ENCODE measurements at places on chromosomes 7 and 10.

DNA sequence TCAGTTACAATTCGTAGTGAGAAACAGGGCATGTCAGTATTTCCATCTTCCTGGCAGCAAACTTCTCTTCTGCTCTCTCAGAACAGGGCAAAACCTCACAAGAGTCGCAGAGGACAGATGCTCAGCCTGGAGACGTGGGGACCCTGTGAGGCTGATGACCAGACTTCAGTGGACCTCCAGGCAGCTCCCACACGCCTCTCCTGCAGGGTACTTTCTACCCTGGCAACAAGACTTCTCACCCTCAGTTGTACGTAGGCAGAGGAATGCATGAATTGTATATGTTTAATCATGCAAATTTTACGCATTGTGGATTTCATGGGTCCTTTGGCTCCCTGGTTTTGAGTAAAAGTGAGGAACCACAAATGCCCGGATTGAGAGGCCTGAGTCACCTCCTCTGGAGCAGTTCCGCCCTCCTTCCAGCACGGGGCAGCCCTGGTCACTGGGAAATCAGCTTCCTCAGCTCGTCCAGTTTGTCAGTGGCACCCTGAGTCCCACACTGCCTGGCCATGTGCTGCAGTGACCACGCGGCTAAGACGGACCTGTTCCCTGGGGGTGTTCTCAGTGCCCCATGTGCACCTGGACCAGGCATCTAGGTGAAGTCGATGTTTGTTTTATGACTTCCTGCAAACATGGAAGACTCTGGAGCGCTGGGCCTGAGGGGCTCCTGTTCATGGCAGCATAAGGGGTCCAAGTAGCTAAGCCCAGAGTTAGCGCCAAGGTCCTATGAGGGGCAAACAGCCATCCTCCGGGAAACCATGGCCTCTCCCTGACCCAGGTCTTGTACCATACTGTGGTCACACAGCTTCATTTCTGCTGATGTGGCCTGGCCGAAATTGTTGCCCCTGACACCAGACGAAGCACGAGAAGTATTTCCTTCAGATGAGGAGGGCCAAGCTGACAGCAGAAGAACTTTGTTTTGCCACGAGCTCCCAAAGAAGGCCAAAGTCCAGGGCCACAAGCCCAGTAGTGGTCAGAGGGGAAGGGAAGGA lies 165.1 kb downstream of the TNS3 start:
- no peak for DNase-seq

DNA sequence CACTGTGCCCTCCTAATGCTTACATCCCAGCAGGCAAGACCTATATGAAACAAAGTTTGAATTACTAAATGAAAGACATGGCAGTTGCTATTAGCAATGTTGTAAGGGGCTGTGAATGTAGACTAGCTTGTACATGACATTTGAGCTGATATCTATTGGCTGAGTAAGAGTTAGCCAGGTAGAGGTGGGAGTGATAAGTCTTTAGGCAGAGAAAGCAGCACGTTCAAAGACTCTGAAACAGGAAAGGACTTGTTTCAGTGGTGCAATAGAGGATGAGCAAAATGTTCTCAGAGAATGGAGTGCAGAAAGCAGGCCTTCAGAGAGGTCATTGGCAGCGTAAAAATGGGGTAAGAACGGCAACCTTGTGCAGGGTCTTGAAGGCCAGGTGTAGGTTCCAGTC lies 687.6 kb downstream of the AUTS2 start:
- no peak for DNase-seq

DNA sequence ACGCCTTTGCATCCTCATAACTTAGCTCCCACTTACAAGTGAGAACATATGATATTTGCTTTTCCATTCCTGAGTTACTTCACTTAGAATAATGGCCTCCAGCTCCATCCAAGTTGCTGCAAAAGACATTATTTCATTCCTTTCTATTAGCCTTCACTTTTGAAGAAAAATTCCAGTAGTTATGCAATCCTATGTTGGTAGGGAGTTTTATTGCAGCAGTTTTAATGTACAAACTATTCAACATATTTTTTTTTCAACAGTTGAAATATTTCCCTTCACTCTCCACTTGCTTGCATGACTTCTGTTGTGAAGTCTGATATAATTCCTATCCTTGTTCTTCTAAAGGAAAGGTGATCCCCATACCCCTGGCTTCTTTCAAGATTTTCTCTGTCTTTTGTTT lies 27.3 kb upstream of the ARHGAP22 start:
- DNase-seq = no peak

- DNase-seq = no peak
Measured at GRCh38 chr7:121082400-121083101, 94.0 kb downstream of the CPED1 start.

DNA sequence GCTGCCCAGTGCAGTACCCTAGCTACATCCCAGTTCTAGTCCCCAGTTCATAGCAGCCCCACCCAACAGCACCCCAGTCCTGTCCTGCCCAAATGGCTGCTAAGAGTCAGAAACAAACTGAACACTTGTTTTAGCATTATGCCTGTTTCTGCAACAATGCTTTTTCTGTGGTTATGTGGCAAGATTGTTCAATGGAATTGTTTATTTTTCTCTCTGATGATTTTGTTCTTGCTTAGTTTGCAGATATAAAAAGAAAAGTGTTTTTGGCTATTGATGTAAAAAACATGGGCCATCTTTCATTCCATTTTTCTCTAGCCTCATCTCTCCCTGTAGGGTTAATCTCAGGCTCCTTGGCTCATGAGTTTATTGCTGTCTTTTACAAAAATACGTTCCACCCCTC lies 42.5 kb downstream of the LRRC4 start:
- DNase-seq = no peak

DNA sequence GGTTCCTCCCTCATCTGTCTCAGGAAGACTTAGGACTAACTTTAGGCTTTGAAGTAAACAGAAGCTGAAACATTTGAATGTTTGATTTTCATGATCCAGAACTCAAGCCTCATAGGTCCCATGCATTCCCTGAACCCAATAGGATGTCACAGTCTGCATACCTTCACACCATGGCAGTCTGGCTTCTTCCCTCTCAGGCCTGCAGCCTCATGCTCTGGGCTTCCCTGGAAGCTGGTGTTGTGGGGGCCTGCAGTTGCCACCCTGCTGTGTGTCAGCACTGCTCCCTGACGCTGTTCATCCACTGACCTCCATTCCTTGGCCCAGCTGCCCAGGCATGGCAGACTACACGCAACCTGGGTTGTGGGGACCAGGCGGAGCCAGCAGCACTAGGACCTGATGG lies 267.5 kb upstream of the KAT6B start:
- DNase-seq = no peak

GRCh38 chr10:3427347-3427746 lies 254.8 kb upstream of the PITRM1 start:
- DNase-seq = no peak

DNA sequence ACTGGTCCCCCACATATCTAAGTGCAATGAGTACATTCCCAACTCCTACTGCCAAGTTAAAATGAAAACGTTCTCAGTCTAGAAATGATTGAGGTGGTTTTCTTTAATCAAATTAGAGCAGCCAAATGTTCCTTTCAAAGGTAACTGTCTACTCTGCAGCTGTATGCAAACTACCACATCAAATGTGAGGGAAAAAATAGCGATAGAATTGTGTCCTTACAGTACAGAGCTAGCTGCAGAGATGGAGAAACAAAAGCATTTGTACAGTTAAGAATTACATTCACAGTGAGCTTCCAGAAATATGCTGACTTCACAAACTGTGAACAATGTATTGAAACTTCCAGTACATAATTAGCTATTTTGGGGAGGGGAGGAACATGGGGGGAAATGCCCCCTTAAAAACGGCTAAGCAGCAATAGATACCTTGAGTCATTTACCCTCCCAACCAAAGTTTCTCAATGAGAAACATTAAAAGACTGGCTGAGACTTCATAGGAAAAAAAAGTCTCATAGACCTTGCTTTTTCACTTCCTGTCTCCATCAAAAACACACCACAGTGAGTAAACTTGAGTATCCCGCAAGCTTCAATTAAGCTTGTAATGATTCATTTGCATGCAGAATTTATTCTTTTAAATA lies 22.9 kb downstream of the CDK6 start:
- DNase-seq = no peak

DNA sequence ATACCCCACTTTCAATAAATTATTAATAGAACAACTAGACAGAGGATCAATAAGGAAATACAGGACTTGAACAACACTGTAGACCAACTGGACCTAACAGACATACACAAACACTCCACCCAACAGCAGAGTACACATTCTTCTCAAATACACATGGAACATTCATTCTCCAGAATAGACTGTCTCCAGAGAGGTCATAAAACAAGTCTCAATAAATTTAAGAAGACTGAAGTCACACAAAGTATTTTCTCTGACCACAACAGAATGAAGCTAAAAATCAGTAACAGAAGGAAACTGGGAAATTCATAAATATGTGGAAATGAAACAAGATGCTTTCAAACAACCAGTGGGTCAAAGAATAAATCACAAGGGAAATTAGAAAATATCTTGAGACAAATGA lies 119.8 kb downstream of the SMURF1 start:
- no peak for DNase-seq

DNA sequence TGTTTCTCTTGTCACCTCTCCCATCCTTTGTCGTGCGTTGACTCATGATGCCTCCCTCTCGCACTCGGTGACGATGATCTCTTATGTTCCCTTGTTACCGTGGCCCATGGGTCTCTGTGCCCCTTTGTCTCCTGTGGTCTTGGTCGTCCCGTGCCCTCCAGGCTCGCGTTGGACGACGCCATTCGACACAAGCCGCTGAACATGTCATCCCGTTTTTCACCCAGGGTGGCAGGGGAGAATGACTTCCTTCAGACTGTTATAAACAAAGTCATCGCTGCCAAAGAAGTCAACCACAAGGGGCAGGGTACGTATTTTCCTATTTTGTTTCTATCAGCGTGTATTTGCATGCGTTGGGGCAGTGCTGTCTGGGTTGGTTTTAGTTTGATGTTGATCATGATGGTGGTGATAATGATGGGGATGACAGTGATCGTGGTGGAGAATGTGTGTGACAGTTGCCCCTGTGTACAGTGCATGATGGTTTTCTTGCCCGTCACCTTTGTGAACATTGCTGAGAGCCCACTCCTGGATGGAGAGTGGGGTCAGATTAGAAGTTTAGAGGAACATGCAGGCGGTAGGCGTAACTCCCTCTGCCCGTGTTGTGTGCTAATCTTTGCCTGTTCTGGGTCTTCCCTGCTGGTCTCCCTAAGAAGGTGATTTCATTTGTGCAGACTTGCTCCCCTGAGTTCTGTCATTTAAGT lies 107.0 kb downstream of the DOCK1 start:
- no peak for DNase-seq

- peak; percentile 37 for DNase-seq
Measured at GRCh38 chr7:142357953-142358520, 100.2 kb upstream of the PRSS58 start.

- no peak for DNase-seq
Measured at GRCh38 chr7:78198756-78199155, 400.2 kb downstream of the PHTF2 start.

DNA sequence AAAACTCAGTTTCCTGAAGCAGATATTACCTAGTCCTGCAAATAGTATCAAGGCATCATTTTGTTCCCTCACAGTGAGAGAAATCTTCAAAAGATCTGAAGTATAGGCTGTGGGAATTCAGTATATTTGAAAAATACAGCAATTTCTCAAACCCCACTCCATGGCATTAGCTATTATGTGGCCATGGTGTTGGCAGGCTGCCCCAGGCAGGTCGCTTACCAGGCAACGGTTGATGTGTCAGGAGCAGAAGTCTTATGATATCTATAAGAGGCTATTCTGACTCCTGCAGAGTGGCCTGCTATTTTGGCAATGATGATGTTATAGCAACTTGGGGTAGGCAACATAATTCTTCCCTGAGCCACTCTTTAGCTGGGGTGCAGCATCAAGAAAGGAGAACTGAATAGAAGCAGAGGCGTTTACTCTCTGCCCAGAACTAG lies 187.9 kb downstream of the PLXDC2 start:
- DNase-seq = no peak

- DNase-seq = no peak
Measured at GRCh38 chr10:75086278-75086934, 25.1 kb upstream of the SAMD8 start.

DNA sequence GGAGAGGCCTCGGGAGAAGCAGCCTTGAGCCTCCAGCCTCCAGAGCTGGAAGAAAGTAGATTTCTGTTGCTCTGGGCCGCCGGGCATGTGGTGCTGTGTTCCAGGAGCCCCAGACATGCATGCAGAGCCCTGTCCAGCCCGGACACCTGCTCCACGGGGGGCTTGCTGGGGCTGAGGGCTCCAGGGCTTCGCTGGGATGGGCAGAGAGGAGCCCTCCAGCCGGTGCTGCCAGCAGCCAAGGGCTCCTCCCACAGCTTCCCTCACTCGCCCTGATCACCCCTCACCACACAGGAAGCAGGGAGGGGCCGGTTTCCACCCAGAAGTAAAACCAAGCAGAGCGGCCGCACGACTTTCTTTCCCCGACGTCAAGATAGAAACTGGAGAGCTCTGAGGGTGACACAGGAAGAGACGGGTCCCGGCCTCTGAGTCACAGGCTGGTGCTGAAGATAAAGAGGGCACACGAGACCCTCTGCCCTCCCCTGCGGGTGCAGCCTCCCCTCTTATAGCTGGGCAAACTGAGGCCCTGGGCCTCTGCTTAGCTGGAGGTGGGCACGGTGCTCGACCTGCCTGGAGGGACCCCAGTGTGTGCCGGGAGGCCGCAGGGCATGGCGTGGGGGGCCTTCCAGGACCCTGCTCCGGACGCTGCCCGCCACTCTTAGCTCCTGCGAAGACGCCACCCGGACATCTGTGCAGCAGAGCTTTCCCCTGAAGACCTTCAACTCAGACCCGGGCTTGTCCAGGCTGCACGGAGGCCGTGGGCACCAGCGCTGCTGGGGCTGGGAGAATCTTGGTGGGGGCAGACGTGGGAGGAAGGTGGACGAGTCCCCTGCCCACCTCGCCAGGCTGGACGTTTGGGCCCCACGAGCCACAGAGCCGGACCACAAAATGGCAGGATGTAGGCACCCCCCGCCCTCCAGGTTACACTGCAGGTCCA lies 31.1 kb downstream of the ADAP1 start:
- peak; percentile 59 for DNase-seq

GRCh38 chr7:35780070-35780469 lies 20.8 kb upstream of the SEPTIN7 start:
- DNase-seq = no peak

DNA sequence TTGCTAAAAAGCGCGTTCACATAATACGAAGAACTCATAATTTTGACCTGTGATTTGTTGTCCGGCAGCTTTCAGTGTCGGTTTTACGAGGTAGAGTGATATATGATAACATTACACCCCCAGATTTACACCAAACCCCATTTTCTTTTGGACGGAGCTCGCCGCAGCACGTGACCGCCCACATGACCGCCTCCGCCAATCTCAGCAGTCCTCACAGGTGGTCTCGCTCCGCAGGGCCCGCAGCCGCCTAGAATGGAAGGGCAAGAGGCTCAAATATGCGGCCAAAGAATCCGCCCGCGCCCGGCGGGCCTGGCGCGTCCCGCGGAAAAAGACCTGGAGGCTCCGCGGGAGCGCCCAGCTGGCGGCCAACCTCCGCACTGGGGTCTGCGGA lies at the start of gene HOXA7:
HOXA7 (minus strand) TSS at position 168 of the 391 bp plus-strand sequence; CDS start at position 38, 130 bp downstream.
- DNase-seq = peak; percentile 84

- no peak for DNase-seq
Measured at GRCh38 chr10:3858051-3858845, 73.2 kb upstream of the KLF6 start.

- no peak for DNase-seq
Measured at GRCh38 chr10:24262929-24263590, 54.1 kb downstream of the KIAA1217 start.

- DNase-seq = no peak
Measured at GRCh38 chr7:67348171-67348570, 351.5 kb downstream of the TYW1 start.

GRCh38 chr10:75401569-75402485 lies at the start of gene ZNF503:
TSS of gene ZNF503 (minus strand) at chr10:75401764. CDS start at chr10:75401419, 345 bp downstream.
- peak; percentile 93 for DNase-seq

Measured in nephron progenitor cell (in vitro differentiated cells).